ENCODE measurements at places on chromosomes 1 and 21.
A peak's percentile ranks its signal among the peaks of the same experiment; 100 is the strongest.

DNA sequence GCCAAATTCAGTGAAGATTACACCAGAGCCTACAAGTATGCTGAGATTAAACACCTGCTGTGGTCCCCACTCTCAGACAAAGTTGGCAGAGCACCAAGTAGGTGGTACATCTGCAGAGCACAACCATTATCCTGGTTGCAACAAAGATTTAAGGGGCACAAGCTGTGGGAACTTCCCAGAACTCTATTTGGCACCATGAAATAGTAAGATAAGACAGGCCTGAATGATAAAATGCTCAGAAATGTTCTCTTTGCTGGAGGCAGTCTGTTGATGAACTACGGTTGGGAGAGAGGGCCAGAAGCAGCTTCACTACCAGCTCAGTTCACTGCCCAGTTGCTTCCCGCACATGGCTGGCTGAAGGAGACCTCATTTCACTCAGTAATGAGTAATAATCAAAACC lies 19.9 kb downstream of the RPL5 start:
- DNase-seq: no peak

DNA sequence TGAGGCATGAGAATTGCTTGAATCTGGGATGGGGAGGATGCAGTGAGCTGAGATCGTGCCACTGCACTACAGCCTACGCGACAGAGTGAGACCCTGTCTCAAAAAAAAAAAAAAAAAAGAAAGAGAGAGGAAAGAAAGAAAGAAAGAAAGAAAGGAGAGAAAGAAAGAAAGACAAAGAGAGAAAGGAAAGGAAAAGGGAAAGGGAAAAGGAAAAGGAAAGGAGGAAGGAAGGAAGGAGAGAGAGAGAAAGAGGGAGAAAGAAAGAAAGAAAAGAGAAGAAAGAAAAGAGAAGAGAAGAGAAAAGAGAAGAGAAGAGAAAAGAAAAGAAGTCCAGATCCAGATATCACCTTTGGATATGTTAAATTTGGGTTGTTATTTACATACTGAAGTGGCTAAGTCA lies 106.0 kb downstream of the DPYD start:
- DNase-seq: no peak

- DNase-seq: no peak
These were observed 50.9 kb downstream of the PTPN14 start for GRCh38 chr1:214500340-214501055.

DNA sequence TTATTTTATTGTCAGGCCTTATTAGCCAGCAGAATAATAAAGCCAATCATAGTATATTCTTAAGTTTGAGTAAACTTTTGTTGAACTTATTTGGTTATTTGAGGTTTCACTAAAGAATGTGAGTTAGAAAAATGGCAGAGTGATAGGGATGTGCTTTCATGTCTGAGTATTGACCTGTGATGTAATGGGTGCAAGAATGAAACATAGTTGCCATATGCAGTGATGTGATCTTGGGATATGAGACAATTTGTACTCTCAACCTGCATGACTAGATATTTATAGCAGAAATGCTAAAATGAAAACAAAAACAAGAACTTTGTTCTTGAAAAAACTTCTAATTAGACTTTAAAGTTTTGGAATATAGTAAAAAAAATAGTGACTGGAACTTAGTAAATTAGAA lies 97.9 kb downstream of the DISP1 start:
- no peak for DNase-seq

GRCh38 chr1:54121482-54122134 lies 31.2 kb downstream of the CDCP2 start:
- peak; percentile 41 for DNase-seq

DNA sequence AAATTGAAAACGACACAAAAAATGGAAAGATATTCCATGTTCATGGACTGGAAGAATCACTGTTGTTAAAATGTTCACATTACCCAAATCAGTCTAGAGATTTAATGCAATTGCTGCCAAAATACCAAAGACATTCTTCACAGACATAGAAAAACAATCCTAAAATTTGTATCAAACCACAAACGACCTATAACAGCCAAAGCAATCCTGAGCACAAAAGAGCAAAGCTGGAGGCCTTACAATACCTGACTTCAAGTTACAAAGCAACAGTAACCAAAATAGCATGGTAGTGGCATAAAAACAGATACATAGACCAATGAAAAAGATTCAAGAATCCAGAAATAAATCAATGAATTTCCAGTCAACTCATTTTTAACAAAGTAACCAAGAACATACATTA lies 1077.3 kb downstream of the KCNT2 start:
- no peak for DNase-seq

DNA sequence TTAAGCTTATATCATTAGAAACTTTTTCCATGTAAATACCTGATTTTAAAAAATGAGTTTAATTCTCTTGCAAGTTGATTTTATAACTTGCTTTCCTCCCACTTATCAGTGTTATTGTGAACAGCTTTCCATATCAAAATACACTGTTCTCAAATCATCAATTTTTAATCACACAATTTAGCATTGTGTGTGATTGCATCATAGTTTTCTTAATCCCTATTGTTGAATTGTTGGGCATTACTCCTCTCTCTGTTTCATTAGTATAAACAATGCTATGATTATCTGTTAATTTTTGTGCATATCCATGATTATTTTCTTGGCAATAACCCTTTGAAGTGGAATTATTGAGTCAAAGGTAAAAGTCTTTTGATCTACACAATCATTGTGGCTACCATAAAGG lies 48.7 kb downstream of the ROR1 start:
- DNase-seq: no peak

DNA sequence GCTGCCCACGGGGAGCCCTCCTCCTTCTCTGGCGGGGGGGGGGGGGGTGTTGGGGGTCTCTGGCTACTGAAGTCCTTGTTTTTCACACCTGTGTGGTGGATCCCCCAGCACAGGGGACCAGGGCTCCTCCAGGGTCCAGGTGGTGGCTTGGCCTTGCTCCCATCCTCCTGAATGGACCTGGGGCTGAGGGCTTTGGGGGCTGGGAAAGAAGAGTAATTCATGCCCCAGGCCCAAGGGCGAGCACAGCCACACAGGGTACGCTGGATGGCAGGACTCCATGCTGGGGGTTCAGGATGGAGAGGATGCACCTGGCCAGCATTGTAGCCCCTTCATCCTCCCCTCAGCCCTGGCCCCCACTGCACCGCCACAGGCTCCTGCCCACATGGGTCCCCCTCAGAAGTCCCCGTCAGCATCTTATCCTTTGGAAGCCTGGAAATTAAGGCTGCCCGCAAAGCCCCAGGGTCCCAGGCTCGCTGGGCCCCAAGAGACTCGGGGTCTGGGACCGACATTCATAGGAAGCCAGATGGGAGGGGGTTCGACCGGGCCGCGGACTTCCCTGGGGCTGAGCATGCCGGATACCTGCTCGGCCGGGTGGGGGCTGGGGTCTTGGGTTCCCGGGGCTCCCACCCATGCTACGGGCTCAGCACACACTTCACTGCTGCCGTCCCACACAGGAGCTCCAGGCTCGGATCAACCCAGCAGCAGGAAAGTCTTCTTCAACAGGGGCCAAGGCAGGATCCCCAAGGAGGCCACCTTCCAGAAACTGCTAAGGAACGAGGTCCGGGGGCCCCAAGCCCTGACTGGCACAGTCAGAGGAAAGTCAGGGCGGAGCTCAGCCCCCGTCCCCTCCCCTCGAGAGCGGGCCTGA lies 49.0 kb upstream of the ACTRT2 start:
- DNase-seq: no peak

- DNase-seq: no peak
These were observed 192.2 kb downstream of the TGFB2 start for GRCh38 chr1:218537122-218537913.

- no peak for DNase-seq
These were observed 28.2 kb downstream of the CTNNBIP1 start for GRCh38 chr1:9881838-9882249.

DNA sequence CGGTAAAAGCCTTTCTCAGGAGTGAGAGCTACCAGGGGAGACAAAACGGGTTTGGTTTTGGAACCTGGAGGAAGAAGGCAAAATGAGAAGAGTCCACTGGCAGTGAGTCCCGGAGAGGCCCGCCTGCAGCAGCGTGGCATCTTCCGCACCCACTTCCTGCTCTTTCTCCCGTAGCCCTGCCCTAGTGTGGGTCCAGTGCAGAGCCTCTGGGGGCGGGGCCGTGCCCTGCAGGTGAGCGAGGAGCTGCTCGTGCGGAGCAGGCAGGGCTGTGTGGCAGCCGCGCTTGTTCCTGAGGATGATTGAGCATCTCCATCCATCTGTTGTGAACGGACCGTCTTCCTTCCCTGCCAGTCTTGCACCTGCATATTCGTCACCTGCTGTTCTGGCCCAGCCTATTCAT lies 66.5 kb downstream of the PEX14 start:
- DNase-seq: no peak

DNA sequence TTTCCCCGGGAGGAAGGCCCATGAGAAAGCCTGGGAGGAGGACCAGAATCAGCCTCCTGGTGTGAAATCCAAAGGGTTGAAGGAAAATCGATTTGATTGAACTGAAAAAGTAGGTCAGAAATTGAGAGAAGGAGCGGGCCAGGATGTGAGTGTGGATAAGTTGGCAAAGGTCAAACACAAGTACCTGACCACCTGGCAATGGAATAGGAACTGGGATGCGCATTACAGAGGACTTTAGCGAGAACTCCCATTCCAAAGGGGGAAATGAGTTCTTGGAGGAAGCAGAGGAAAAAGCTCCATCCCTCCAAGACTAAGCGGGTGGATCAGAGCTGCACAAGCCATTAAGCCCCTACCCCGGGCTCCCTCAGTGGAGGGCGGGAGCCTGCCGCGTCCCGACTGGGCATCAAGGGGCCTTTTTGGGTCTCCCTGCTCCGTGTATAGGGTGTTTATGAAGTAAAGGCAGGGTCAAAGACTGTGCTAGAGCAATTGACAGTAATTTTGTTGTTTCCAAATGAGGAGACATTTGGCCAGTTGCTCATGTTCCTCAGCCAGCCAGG lies 56.4 kb downstream of the TGFB2 start:
- DNase-seq: no peak

DNA sequence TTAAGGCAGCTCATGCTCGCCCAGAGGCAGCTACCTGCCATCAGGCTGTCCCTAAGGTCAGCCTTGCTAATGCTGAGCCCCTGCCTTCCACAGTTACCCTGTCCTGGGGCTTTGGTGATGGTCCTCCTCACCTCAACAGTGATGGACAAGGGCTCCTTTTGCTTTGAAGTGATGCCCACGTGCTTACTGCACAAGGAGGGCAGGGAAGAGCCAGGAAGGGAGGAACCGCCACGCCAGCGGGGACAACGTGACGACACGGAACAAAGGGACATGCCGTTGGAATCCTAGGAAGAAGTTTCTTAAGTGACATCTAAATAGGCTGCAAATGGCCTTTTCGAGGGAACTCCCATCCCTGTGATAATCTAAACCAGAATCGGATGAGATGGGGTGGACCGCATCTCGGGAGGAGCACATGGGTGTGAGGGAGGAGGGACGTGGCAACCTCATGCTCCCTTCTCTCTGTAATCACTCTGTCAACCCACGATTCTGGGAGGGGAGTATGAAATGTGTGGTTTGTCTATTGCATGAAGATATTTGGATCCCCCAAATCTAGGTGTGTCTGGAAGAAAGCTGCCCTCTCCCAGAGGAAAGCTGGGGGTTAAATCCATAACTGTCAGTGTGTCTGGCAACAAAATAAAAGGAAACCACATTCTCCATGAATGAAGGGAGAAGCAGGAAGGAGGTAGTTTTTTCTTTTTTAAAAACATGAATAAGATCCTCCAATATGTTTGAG lies 110.9 kb upstream of the IRF2BP2 start:
- DNase-seq: no peak

GRCh38 chr1:46529031-46529630 lies 22.3 kb downstream of the KNCN start:
- DNase-seq: no peak

- DNase-seq: no peak
These were observed 2.0 kb upstream of the GJB3 start for GRCh38 chr1:34779005-34779404.

GRCh38 chr1:206779638-206780037 lies 7.3 kb upstream of the IL10 start:
- DNase-seq: no peak

GRCh38 chr1:19049128-19049768 lies 92.8 kb upstream of the IFFO2 start:
- no peak for DNase-seq

DNA sequence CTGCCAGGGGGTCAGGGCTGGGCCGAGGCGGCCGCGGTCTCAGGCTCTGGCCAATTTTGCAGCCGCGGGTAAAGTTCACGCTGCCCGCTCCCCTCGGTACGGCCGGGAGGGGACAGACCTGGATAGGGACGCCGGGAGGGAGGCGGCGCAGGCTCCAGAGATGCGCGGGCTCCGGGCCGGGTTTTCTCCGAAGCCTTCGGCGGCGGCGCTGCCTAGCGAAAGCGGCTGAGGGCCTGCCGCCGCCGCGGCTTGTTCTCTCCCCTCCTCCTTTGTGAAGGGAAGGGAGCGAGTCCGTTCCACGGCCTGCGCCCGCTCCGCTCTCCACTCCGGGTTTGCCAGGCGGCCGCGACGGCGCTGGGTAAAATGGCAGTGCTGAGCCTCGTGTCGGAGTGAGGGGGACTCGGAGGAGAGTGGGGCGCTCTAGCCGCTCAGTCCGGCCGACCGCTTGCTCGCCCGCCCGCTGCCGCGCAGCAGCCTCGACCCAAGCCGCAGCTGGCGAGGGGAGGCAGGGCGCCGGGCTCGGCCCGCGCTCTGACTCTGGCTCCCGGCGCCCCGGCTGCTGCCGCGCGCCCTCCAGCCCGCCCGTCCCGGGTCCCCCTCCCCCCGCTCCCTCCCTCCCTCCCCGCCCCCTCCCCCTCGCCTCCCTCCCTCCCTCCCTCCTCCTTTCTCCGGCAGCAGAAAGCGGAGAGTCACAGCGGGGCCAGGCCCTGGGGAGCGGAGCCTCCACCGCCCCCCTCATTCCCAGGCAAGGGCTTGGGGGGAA lies at the start of gene ARID1A:
Gene ARID1A (plus strand): TSS at position 660 of the 763 bp plus-strand sequence. CDS start 389 bp downstream, outside the sequence.
- DNase-seq: peak; percentile 93

DNA sequence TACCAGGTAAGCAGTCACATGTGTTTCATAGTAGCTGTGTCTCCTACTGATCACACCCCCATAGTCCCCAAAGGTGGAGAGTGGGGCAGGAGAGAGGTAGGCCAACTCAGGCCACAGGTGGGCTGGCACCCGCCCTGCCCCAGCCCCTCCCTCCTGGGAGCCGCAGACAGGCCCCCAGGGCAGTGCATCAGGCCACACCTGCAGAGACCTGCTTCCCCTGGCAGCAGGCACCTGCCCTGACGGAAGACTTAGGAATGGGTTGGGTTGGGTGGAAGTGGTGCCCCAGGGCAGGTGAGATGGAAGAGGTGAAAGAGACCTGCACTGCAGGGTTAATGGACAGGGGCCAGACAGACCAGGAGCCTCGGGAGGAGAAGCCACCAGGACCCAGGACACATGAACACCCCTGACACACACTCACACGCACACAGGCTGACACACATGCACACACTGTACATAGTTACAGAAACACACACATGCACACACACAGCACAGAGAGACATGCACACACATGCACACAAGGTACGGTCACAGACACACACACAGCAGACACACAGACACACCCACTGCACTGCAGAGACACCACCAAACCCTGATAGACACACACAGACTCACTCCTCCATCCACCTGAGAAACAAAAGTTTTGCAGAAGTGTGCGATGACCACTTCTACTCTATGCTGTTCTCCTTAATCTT lies 1.7 kb upstream of the COL18A1 start:
- no peak for DNase-seq

- DNase-seq: no peak
These were observed 393.2 kb upstream of the CXADR start for GRCh38 chr21:17119466-17120297.
